AG04449 (cell line): ENCODE measurements at places on chromosomes 6 and 20.

- no peak for DNase-seq
These were observed at the start of gene LZTS3 for GRCh38 chr20:3172933-3173609. Gene LZTS3, minus strand, starts transcription at chr20:3173549. Its CDS starts 6,386 bp downstream, at chr20:3167163.

DNA sequence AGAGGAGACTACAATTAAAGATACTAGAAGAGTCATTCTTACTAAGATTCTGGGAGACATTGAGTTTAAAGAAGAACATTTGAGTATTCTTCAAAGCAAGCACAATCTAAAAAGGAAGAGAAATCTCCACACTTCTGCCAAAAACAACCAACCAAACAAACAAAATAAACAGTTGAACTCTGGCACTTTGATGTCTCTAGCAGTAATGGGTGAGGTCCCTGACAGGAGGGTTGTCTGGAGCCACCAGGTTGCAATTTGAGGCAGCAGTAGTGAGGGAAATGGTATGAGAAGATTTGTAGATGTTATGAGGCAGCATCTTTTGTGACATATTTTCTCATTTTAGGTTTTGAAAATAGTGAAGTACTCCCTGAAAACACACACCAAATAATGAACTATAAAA is 108.1 kb downstream of the PHF3 start:
- DNase-seq, result no peak

- DNase-seq, result no peak
These were observed 74.4 kb downstream of the PKHD1 start for GRCh38 chr6:52013035-52013434.

GRCh38 chr6:130787726-130788500 is 39.3 kb upstream of the SMLR1 start:
- no peak for DNase-seq

DNA sequence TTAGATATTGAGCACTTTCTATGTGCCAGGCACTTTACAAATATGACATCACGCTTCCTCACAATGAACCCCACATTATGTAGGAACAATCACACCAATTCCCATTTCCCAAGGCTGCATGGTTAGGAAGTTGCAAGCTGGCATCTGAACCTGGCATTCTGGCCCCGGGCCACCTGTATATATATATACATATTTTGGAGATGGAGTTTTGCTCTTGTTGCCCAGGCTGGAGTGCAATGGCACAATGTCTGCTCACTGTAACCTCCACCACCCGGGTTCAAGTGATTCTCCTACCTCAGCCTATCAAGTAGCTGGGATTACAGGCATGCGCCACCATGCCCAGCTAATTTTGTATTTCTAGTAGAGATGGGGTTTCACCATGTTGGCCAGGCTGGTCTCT is 30.4 kb downstream of the SRC start:
- DNase-seq, result no peak

GRCh38 chr6:132190097-132190814 is 211.0 kb downstream of the MOXD1 start:
- DNase-seq, result no peak

DNA sequence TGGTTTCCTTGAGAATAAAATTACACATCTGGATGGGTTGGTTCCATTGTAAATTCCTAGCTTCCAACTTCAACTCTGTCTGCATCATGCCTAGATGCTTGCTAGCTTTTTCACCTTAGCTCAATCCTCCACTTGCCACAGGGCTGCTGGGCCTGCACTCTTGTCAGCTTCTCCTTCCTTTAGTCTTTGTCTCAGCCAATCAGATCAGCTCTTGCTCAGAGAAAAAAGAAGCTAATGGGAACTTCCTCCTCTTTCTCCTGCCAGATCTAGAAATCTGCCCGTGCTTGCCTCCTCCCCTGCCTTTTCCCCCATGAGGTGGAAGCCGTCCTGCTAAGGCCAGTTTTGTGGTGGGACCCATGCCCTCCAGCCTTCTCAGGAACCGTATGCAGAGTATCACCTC is 18.5 kb downstream of the RAE1 start:
- no peak for DNase-seq

- no peak for DNase-seq
These were observed 29.5 kb upstream of the SULF2 start for GRCh38 chr20:47814632-47815415.
